ENCODE measurements at places on chromosomes 4 and X. TPM values are rescaled to one million over a fixed set of nuclear protein-coding genes. Genes with fewer than 3 reads are reported as not detected.

TLR6 gene
- 1.9 TPM for total RNA-seq

TEX13A gene
- total RNA-seq = not detected

PUDP gene
- total RNA-seq = 8.7 TPM

C1GALT1C1 gene
- 11.2 TPM for total RNA-seq

ARHGAP6 gene
- total RNA-seq = 0.08 TPM

SASH3 gene
- total RNA-seq = not detected

RBM10 gene
- 45.5 TPM for total RNA-seq

CFAP47 gene
- not detected for total RNA-seq

BEND2 gene
- total RNA-seq = not detected

TEC gene
- 0.08 TPM for total RNA-seq

PDGFRA gene
- 0.95 TPM for total RNA-seq

CLOCK gene
- total RNA-seq = 16.8 TPM

ARMCX1 gene
- total RNA-seq = 19.4 TPM

ANTXR2 gene
- total RNA-seq = 141 TPM

PIR gene
- 22.6 TPM for total RNA-seq

OTUD6A gene
- total RNA-seq = not detected

SPANXN1 gene
- total RNA-seq = not detected

GAB3 gene
- 0.11 TPM for total RNA-seq

CCDC120 gene
- 6.6 TPM for total RNA-seq

MAD2L1 gene
- total RNA-seq = 49.7 TPM

GPRIN3 gene
- not detected for total RNA-seq

RAB40A gene
- total RNA-seq = not detected

TIGD4 gene
- total RNA-seq = 0.11 TPM

AWAT2 gene
- not detected for total RNA-seq

RTL3 gene
- not detected for total RNA-seq

UGT2B11 gene
- total RNA-seq = not detected

PRKG2 gene
- total RNA-seq = 2.5 TPM

Measured in hair follicular keratinocyte (primary cell).